Fibroblast of upper back skin (primary cell): ENCODE measurements at places on chromosomes 2 and 18.

GRCh38 chr2:237593036-237593435, 2.5 kb upstream of the RAB17 start:
- DNase-seq, result no peak

DNA sequence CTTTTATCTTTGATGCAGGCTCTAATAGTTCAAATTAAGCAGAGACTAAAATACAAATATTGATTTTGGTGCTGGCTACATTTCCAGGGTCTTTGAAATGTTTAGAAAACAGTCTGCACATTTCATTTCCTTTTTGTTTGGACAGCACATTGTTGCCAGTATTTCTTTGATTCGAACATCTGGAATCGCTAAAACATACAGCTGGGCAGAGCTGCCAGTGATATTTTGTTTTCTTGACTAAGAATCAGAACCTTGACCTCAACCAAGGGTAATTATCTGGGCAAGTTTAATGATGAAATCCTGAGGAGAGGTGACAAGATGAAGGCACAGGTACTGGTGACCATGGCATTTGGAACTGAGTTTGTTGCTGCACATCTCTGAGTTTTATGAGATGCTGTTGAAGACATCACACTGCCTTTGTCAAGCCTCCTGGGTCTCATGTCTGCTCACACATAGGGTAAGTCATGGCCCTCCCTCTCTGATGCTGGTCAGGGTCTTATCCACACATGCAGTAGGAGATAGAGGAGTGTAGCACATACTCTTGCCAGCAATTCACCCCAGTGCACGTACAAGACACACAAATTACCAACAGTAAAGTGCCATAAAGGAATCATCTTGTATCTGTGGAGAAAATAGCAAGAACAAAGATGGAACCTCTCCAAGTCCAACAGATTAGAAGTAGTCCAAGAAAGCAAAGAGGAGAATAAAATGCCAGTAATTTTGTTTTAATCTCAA, 391.9 kb downstream of the RND3 start:
- no peak for DNase-seq

- DNase-seq, result no peak
Observed at GRCh38 chr2:237798236-237799059, at the start of gene RBM44. Gene RBM44 (plus strand): TSS chr2:237798779. CDS start chr2:237813610, 14,831 bp downstream.

DNA sequence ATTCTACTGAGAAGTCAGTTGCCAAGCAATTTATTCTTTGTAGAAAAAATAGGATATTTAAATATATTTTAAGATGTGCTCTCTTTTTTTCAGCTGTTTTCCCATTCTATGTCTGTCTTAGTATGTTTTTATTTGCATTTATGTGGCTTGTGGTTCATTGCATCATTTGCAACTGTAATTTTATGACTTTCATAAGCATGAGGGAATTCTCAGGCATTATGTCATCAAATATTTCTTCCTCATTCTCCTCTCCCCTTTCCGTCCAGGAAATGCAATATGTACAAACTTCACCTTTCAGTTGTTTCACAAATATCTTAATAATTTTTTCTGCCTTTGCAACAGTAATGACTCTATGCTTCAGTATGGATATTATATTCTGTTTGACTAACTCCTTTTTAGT, 560.2 kb upstream of the LRATD1 start:
- DNase-seq, result peak; percentile 1

GRCh38 chr2:205343103-205343502, 339.2 kb upstream of the NRP2 start:
- DNase-seq, result no peak

- DNase-seq, result peak; percentile 53
Observed at GRCh38 chr2:227411320-227411989, 23.7 kb upstream of the SCYGR1 start.

- no peak for DNase-seq
Observed at GRCh38 chr2:78330193-78330592, 695.3 kb upstream of the REG3G start.

DNA sequence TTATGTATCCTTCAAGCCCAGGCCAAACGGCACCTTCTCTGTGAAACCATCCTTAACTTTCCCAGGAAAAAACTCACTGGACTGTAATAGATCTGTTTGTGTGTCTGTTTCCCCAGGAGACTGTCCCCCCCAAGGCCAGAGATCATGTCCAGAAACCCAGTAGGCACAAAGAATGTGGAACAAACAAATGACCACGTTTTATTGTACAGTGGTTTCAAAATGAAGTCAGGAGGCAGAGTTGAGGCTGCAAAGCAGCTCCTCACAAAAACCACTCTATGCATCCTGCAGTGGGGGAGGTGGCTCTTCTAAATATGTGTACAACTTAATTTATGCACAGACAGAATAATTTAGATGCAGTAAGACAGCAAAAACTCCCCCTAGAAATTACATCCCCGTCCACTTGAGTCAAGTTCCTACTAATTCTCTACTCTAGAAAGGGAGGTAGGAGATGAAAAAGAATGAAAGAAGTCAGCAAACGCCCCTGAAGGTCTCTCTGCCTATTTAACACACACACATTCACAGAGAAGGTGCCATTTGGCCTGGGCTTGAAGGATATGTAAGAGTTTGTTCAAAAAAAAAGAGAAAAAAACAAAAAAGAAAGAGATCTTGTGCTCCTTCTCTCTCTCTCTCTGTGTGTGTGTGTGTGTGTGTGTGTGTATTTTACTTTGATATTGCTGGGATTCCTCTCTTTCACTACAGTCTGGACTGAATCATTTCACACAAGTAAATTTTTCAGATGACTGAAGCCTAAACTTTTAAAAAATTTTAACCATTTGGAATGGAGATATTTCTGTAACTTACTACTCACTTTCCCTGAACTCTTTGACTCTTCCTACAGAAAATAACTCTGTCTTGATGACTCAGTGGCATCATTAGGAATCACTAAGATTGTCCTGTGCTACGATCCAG, 19.5 kb downstream of the BCL2 start:
- peak; percentile 67 for DNase-seq

- no peak for DNase-seq
Observed at GRCh38 chr2:199707593-199708185, 143.3 kb downstream of the FTCDNL1 start.

GRCh38 chr18:45551142-45551815, 64.0 kb upstream of the SLC14A2 start:
- DNase-seq, result no peak

GRCh38 chr2:237042101-237042500, 43.6 kb upstream of the COPS8 start:
- no peak for DNase-seq

DNA sequence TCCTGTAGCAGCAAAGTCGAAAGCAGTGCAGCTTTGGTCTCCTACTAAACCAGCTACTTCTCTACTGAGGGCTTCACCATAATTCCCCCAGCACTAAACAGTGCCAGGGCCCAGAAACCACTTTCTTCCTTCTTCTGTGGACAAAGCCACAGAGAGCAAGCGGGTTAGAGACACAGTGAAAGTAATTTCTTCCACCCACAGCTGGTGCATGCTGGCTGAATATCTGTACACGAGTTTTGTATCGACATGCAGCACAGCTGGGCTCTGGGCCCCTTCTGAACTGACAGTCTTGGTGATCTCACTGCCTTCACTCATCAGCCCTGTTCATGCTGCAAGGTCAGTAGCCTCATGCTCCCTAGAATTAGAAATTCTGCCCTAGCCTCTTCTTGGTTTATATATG, 74.0 kb upstream of the SULT1C3 start:
- DNase-seq, result no peak

GRCh38 chr18:35172009-35172408, 68.8 kb upstream of the ZNF397 start:
- DNase-seq, result no peak

- no peak for DNase-seq
Observed at GRCh38 chr2:232234922-232235615, 143.5 kb upstream of the ALPP start.

DNA sequence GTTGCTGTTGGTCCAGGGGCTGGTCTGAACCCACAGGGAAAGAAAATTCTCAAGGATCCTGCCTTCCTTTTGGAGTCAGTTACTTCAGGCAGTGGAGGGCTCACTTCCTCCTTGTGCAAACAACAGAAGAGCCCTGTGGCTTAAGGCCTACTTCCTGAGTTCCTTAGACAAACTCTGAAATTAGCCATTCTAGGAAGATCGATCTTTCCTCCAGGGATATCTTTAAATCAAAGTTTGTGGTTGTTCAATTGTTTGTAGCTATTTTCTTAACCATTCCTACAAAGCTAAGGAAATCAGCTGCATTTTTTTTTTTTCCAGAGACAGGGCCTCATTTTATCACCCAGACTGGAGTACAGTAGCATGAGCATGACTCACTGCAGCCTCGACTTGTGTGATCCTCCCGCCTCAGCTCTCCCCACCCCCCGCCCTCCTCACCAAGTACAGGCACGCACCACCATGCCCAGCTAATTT, 156.0 kb downstream of the TANC1 start:
- peak; percentile 97 for DNase-seq

- no peak for DNase-seq
Observed at GRCh38 chr18:49625021-49625691, 63.3 kb downstream of the LIPG start.

DNA sequence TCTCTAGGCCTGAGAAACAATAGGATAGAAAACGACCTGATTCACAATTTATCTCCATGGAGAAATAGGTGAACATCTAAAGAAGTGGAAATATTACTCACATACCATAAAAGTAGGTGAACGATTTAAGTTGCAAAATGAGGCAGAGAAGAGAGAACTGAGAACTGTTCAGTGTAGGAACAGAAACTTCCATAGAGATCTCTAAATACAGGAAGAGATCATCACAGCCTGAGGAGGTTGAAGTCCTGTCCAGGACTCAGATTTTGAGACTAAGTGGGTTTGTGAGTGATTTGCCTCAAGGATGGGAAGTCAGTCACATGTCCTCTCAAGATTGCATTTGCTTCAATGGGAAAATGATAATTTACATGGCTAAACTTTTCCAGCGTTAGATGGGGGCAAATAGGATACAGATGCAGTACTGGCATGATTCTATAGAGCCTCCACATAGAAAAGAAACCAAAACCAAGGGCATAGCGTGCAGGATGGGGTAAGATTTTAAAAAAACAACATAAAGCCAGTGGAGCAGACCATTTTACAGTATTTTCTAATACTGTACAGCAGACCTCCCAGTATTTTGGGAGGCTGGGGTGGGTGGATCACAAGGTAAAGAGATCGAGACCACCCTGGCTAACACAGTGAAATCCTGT, 68.8 kb downstream of the MEP1B start:
- no peak for DNase-seq

GRCh38 chr2:56565143-56565542, 381.4 kb downstream of the CCDC85A start:
- peak; percentile 62 for DNase-seq

DNA sequence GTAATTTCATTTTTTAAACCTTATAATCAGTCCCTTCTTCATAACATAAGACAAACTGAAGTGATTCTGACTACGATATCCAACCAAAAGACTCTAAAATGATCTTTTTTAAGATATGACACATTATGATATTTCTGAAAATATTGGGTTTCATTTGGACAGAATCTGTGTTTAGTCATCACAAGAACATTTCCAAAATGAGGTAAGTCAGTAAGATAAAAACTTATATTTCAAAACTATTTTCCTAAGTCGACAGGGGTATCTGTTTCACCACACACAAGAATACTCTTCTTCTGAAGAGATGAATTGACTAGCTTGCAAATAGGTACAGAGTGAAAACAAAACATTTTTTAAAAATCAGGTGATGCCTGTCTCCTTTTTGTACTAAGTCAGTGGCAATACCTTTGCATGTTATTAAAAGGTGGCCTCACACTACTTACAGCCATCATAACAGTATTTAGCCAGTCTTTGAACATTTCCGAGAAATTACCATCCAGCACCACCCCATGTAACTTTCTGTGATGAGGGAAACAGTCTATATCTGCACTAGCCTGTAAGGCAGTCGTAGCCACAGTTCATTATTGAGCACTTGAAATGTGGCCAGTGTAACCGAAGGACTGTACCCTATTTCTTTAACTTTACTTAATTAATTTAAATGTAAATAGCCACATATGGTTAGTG, 13.5 kb downstream of the STK39 start:
- peak; percentile 29 for DNase-seq

GRCh38 chr2:158745866-158746382, 49.2 kb upstream of the DAPL1 start:
- no peak for DNase-seq

DNA sequence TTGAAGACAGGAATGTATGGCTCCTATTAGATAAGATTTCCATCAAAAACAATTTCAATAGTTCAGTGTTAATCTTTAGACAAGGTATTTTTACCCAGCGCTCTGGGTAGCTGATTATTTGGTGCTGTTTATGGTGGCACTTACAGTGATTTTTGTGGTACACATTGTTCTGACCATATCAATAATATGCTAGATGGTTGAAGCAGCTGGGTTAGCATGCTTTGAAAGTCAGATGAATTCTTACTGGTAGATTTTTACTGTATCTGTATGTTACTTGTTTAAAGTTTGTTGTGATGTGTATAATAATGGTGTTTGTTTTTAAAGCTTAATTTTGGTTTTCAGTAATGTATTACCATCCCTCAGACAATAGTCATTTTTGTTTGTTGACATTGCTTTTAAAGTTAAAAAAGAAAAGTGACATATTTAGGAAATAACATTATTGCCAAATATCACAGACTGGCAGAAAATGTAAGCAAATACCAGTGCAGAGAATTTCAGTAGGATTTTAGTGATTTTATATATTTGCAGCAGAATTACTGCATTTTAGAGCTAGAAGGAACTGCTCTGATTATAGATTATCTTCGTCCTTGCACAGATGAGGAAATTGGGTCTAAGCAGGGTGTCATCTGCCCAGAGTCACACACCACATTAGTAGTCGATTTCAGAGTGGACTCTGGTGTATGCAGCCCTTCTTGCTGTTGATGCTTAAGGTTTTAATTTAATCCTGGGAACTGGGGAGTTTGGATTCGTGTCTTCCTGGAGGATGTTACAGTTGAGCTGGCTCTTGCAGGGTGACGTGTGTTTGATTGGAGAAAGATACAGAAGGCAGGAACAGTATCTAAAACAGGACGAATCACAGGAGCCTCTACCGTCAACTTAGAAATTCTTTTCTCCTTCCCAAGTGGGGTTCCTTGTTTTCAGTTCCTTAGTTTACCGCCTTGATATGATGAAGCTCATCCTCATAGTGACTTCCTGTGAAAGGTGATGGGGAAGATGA, 6.6 kb downstream of the SOCS6 start:
- DNase-seq, result no peak

GRCh38 chr2:85958731-85959130, 69.9 kb upstream of the ST3GAL5 start:
- no peak for DNase-seq

DNA sequence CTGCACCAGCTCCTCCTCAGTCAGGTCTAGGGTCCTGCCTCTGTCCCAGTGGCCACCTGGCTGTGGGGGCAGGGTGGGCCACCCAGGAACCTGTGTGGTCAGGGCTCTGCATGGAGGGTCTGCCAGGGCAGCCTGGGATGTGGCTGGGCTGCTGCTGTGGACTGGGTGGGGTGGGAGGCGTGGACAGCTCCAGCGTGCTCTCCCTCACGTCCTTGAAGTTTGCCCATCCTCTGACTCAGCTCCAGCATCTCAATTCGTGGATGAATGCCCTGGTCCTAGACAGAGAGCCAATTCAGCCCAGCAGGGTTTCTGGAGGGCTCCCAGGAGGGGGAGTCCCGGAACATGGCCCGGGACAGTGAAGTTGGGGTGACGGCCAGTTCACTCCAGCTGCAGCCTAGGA, 64.3 kb upstream of the EPAS1 start:
- no peak for DNase-seq

- DNase-seq, result no peak
Observed at GRCh38 chr2:70613521-70613920, 59.9 kb upstream of the TGFA start.
